Stimulated activated naive CD4-positive, alpha-beta T cell treated with Interleukin-2 at 50 U/mL for 16 hours (primary cell): ENCODE measurements at places on chromosomes 3 and 15.

GRCh38 chr3:16365491-16366128 is 100.6 kb downstream of the OXNAD1 start:
- DNase-seq = no peak

GRCh38 chr3:50373146-50374051 is 14.1 kb upstream of the TMEM115 start:
- no peak for DNase-seq

DNA sequence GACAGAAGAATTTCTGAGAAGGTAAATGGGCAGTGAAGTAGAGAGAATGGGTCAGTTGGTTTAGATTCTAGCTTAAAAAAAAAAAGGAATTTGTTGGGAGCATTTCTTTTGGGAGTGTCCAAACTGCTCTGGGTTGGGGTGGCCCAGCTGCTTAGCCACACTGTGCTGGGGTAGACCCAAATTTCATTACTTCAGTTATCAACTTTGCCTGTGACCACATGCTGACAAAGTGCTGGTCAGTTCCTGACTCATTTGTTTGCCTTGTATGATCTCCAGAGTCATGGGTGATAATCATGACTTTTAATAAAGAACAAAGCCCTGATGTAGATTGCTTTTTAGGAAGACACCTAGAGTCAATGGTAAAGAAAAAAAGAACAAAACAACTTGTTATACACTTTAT is 121.5 kb upstream of the FGF7 start:
- DNase-seq = no peak

- DNase-seq = no peak
Measured at GRCh38 chr3:16203671-16204629, 29.5 kb downstream of the GALNT15 start.

- no peak for DNase-seq
Measured at GRCh38 chr3:19940643-19941042, 6.3 kb upstream of the RAB5A start.

DNA sequence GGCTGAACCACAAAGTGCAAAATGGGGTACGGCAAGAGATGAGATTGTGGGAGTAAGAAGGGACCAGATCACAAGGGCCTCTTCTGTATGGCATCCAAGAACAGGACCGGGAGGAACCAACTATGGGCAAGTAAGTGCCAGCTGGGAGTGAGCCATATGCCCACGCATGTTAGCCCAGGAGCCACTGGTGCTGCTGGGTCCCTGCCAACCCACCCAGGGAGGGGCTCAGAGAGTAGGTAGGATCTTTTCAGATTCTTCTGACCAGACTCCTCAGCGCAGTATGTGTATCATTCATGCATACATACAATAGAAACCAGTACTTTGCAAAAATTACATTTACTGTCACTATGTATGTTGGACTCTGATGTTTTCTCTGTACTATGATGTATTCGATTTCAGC is 54.0 kb downstream of the RAB11A start:
- no peak for DNase-seq

DNA sequence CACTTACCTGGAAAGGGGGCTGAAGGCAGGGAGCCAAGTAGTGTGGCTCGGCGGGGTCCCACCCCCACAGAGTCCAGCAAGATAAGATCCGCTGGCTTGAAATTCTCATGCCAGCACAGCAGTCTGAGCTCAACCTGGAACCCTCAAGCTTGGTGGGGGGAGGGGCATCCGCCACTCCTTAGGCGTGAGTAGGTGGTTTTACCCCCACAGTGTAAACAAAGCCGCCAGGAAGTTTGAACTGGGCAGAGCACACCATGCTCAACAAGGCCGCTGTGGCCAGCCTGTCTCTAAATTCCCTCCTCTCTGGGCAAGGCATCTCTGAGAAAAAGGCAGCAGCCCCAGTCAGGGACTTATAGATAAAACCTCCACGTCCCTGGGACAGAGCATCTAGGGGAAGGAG is 156.3 kb downstream of the KBTBD8 start:
- DNase-seq = no peak

- peak; percentile 43 for DNase-seq
Measured at GRCh38 chr3:45978006-45978761, 17.4 kb downstream of the FYCO1 start.

DNA sequence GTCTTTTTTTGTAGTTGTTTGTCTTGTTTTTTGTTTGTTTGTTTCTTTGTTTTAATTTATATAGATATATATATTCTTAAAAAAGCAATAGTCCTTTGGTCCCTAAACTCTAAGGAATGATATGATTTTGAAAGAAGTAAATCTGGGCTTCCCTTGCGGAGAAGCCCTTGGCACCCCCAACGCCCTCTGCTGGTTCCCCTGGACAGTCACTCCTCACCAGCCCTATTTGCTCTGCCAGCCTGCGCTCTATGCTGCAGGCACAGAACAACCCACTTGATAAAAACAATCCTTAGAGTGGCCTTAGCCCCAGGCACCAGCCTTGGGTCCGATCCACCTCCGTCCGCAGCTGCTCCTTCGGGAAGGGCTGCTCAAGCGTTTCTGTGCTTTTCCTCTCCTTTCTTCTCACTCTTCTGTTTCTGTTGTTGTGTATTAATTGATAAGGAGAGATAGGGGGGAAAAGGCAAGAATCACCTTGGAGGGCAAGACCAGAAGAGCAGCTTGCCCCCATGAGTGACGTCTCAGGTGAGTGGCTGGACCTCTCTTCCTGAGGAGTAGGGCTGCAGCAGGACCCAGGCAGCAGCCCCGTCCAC is 13.7 kb upstream of the PARP6 start:
- peak; percentile 28 for DNase-seq

GRCh38 chr3:30563956-30564355 is 42.4 kb upstream of the TGFBR2 start:
- DNase-seq = no peak

GRCh38 chr3:41202834-41203345 is 3.6 kb downstream of the CTNNB1 start:
- no peak for DNase-seq

DNA sequence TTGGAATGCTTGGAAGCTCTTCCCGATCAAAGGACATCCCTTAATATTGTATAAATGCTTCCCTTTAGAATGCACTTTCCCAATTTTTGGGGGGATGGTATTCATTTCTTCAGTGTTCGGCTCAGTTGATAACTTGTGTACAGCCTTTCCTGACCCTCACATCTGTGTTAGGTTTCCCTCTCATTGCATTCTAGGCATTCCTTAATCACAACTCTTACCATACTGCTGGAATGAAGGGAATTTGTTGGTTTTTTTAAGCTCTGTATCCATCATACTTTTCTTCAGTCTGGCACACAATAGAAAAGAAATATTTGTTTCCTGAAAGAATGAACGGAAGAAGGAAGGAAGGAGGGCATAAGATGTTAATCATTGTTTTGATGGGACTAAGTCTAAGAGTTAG is 119.5 kb downstream of the CHST2 start:
- no peak for DNase-seq

- DNase-seq = no peak
Measured at GRCh38 chr3:109178708-109179107, 42.2 kb downstream of the C3orf85 start.

DNA sequence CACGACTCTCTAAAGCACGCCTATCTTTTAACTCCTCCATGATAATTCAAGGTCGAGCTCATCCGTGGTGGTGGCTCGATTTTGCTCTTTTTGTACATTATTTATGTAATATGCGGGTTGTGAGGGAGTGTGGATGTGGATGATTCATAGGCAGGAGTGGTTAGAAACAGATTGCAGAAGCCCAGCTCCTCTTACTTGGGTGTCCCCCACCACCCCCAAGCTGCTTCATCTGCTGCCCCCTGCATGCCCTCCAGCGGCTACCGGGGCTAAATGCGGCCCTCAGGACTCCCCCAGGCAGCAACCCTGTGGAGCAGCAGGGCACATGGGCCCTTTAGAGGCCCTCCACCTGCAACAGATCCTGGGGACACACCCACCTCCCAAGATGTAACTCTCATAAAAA is 111.5 kb upstream of the SELENOK start:
- no peak for DNase-seq

DNA sequence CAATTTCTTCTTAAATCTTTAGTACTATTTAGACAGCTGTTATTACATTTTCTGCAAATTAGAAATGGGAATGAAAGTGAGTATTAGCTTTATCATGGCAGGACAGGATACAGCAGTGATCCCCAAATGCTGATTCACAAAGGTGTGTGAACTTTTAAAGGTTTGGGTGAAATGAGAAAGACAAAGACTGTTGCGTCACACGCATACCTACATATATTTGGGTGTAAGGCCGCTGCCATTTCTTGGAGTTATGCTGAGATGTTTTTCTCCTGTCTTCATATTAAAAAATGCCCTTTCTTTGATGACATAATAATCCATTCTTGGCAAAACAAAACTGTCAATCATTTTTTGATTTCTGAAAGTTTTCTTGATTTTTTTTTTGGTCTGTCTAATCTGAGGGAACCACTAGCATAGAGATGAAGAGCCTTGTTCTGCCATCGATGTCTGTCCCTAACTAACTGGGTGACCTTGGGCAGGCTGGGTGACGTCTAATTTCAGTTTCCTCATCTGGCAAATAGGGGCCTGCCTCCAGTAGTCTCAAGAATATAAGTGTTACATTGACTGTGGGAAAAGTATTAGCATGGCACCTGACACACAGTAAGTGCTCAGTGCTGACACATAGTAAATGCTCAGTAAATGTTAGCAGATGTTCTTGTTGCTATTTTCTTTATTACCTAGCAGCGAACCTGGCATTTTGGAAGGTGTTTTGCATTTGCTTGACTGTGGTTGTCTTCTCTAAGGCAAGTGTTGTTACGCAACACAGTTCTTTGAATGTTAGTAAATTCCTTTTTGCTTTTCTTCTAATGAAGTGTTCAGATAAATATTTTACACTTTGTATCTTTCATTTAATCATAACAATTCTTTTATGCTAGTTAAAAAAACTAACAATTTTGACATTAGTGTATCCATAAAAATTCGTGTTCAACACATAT is 5.0 kb downstream of the MITF start:
- DNase-seq = no peak

GRCh38 chr3:4993276-4994143 is 14.3 kb downstream of the BHLHE40 start:
- no peak for DNase-seq

- DNase-seq = no peak
Measured at GRCh38 chr3:190032923-190033322, 87.8 kb downstream of the P3H2 start.
